Dorsolateral prefrontal cortex (tissue), 122 donors: ENCODE measurements at places on chromosomes 7 and 10.

DNA sequence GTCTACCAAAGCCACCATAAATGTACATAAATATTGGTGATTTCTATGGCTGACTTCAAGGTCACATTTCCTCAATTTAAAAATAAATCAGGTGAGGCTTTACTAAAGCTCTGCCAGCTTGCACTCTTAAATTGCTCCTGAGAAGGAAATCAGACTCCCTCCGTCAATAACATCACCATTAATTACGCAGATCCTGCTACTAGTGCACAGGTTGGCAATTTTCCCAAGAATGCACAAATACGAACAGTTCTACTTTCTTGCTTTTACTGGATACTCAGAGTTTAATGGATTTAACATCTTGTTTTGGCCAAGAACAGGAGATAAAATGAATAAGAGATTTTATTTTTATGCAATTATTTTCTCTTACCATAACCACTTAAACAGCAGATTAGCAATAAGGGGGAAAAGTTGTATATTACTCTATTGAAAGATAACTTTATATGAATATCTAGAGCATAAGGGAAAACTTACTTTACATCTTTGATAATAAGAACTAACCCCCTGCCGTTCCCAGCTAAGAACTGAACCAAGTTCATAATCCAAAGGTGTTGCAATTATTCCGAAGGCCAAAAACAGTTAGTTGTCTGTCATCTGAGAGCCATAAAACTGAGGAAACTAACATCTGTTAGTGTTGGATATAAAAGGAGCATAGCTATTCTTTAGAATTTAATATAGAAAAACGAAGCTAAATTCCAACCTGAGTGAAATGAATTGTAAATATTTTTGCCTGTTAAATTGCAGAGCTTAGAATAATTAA is 140.5 kb downstream of the TWIST1 start:
- DNase-seq = no peak

DNA sequence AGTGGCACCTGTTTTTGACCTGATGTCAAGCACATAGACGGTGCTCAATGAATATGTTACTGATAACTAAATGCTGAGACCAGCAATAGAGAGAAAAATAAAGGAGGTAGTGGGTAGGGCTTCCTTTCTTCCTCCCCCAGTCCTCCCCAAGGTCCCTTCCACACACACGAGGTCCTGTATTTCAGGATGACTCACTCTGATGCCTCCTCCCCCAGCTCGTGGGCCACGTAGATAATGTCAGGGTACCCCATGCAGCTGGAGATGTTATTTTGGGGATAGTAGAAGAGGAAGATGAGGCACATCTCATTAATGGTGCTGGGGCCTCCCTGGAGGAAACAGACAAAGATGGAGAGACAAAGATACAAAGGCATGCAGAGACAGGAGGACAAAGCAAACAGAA is 17.3 kb downstream of the PRSS58 start:
- no peak for DNase-seq

DNA sequence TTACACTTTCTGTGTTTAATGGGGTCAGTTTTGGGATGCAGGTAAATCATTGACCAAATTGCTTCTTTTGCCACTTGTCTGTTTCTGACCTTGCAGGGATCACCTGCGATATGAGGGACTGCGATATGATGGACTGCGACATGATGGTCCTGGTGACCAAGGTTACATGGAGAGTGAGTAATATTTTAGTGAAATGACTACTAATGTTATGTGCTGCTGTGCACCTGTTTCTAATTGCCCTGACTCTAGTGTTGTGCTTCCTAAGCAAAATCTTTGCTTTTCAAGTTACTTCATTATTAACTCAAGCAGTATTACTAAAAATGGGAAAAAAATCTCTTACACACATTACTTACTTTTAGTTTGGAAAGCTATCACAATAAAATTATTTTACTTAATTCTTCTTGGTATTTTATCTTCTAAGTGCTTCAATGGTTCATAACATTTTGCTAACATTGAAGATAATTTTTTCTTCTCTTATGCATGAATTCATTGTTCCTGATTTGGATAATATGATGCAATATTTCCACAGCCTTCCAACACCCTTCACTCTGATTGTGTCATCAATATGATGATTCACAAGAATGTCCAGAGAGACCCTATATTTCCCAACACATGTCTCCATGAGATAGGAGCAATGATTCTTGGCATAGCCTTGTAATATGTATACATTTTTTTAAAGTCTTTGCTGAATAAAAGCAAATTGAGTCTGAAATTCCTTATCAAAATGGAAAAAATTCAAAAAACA is 306.2 kb upstream of the AKR1E2 start:
- DNase-seq = no peak

DNA sequence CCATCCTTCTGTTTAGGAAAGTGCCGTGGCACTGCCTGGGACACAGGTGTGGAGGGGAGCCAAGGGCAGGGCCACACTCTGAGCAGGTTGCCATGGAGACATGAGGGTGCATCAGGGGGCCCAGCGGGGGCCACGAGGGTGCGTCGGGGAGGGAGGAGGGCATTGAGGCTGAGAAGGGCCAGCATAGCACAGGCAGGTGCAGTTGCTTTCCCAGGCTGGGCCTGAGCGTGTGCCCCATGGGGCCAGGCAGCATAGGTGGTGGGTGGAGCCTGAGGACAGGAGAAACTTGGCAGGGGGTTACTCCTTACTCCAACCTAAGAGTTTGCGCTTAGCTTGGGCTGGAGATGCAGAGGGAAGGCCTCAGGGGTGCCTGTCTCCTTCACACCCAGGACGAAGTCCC is 15.2 kb downstream of the YKT6 start:
- peak; percentile 28 for DNase-seq

- DNase-seq = no peak
These were observed 27.1 kb downstream of the SLF2 start for GRCh38 chr10:100939763-100940344.

- no peak for DNase-seq
These were observed 325.5 kb downstream of the SFMBT2 start for GRCh38 chr10:7085147-7085912.
